MCF 10A (cell line): ENCODE measurements at places on chromosomes 7 and 10. TPM values are rescaled to one million over a fixed set of nuclear protein-coding genes. Genes with fewer than 3 reads are reported as not detected.
A peak's percentile ranks its signal among the peaks of the same experiment; 100 is the strongest.

The CCL26 gene
- not detected in 2 replicates for total RNA-seq

GRCh38 chr10:12839941-12840611 is 161.4 kb downstream of the CCDC3 start:
- no peak for DNase-seq

DNA sequence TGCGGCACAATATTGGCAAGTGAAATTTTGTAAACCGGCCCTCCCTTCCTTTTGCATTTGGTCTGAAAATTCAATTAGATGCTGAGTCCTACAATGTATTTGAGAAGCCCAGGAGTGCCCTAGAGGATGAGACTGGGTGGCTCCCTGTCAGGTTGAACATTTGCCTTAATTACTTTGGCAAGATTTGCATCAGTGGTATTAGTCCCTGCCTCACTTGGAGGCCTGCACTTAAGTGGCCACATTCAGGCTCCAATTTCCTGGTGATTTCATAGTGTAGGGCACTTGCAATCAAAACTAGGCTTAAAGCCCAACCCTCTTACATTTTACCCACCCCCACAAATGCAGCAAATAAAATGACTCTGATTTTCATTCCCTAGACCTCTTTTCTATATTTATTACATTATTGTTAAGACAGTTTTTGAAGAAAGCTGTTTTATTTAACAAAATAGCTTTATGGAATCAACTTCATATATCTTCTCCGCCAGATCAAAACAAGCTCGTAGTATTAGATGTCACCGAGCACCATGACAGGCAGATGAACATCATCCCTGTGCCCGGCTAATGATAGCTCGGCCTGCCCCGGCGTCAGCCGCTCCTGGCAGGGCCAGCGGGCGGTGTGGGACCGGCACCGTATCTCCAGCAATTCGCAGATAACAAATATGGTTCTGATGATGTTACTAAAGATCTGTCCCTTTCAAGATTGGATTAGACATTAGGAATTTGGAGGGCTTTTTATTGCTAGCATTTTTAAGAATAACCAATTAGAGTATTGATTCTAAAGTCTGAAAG is 73.6 kb downstream of the EGFR start:
- DNase-seq, result no peak

- DNase-seq, result peak; percentile 63
These were observed 924 bp downstream of the BMPR1A start for GRCh38 chr10:86757113-86757972.

DNA sequence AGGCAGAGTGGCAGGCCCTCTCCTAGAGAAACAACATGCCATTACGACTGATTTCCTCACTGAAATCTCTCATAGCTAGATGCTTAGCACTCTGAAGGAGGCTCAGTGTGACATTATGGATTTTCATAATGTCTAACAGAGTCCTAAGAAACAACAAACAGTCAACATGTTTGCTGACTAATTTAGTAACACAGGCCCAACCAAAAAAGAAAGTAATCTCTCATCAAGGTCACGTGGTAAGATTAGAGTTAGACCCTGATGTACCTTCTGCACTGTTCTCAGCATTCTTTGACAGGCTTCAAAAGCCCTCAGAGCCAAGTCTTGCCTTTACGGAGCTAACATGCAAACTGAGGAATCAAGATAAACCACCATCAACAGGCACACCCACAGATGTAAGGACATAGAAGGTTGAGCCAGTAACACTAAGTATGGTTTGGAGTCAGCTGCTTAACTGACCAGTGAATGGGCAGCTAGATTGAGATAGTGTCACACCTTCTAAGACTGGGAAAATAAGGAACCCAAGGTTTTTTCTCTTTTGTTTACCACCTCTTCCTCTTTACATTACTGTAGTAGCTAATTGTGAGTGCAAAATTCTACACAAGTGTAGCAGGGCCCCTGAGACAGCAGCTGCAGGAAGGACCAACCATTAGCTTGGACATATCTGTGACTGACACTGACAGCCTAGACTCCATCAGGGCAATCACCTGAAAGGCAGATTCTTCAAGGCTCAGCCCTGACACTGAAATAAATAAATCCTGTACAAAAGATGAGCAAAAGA is 15.3 kb upstream of the KCNIP2 start:
- no peak for DNase-seq
